ENCODE measurements at places on chromosomes 2 and 18.

- no peak for DNase-seq
Measured at GRCh38 chr2:147703171-147703570, 141.7 kb upstream of the ACVR2A start.

GRCh38 chr2:168348076-168348475 is 100.7 kb upstream of the STK39 start:
- DNase-seq: no peak

- DNase-seq: no peak
Measured at GRCh38 chr2:154681741-154682140, 16.8 kb upstream of the KCNJ3 start.

- no peak for DNase-seq
Measured at GRCh38 chr2:119229716-119230115, 6.1 kb downstream of the STEAP3 start.

- DNase-seq: no peak
Measured at GRCh38 chr2:72145658-72146329, 1.9 kb downstream of the CYP26B1 start.

DNA sequence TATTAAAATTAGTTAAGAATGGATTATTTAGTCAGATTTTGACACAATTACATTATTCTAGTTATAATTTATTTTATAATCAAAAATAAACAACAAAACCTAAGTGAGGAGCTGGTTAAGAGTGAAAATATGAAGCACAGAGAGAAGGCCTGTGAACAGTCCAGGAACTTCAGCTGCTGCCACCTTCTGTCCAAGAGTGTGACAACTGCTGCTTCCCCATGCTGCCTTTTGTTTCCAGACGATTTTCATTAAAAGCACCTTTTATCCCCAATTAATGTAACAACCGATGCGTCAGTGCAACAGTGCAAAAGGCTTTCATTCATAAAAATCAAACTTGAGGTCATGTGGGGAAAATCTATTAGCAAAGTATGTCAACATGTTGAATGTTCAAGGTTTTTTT is 363.6 kb downstream of the CTNNA2 start:
- no peak for DNase-seq

DNA sequence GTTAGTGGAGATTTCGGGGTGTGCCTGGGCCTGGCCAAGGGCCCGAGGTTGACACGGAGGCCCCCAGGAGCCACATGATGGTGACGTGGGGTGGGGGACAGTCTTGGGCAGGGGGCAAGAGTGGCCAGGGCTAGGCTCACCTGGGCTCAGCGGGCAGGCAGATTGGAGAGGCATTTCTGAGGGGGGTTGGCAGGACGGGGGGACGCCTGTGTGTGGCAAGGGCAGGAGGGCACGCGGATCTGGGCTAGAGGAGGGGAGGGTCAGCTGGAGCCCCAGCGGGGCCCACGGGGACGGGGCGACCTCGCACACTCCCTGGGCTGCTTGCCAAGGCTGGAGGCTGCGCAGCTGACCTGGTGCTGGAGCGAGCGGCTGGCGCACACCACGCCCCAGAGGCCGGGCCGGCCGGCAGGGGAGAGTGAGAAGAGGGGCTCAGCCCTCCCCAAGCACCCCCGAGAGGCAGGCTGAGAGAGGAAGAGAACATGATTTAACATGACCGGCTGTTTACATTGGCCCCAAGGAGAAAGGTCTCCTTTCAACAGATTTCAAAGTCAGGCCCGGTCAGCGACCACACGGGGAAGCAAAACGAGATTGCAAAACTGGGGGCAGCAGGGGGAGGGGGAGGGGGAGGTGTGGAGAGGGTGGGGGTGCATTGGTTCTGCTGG is 38.0 kb upstream of the SNED1 start:
- DNase-seq: no peak

- no peak for DNase-seq
Measured at GRCh38 chr2:59770651-59771050, 782.8 kb downstream of the BCL11A start.

GRCh38 chr2:86543335-86543734 is 19.9 kb downstream of the CHMP3 start:
- DNase-seq: no peak

- DNase-seq: no peak
Measured at GRCh38 chr2:163681745-163682144, 54.1 kb downstream of the FIGN start.

- no peak for DNase-seq
Measured at GRCh38 chr2:69597843-69598610, 45.5 kb downstream of the AAK1 start.

GRCh38 chr18:79724299-79725080 is 44.9 kb downstream of the CTDP1 start:
- DNase-seq: no peak

GRCh38 chr2:112730791-112731190 is 10.0 kb downstream of the NT5DC4 start:
- DNase-seq: no peak

GRCh38 chr2:64692401-64692800 is 38.7 kb upstream of the SERTAD2 start:
- DNase-seq: no peak

DNA sequence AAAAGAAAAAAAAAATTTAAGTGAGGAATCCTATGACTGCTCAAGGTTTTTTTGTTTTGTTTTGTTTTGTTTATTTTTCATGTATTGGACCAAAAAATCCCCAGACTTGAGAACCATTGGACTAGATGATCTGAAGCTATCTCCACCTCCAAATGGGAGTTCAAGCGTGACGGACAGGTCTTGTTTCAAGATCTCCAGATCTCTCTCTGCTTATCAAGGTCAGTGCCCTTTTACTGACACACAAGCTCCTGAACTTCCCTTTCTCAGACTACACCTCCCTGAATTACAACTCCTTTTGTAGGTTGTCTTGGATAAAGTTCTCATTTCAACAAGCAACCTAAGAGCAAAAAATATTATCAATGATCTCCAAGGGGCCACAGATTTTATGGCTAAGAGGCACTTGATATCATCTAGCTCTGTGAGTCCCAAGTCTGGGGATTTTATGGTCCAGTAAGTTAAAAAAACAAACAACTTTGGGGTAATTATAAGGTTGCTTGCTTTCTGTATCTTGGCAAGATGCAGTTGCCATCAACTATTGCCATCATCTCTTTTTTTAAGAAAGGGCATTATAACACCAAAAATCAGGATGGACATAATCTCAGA is 396.0 kb upstream of the ATP5MC3 start:
- DNase-seq: no peak

GRCh38 chr2:119453972-119454593 is 22.4 kb downstream of the TMEM37 start:
- no peak for DNase-seq

DNA sequence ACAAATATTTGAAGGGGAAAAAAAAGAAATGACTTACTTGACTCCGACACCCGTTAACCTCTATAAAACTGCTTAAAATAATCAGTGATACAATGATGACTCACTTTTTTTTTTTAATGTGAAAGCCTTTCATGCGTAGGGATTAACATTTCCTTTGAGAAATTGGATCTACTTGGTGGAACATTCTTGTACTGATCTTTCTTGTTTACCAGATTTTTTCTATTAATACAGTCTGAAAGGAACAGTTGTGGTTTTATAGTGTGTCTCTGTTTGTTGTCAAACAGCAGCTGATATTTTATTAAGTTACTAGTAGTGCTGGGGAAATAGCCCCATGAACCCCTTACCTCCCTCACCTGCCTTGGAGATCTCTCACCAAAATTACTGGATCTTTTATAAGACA is 40.2 kb upstream of the NEB start:
- no peak for DNase-seq

DNA sequence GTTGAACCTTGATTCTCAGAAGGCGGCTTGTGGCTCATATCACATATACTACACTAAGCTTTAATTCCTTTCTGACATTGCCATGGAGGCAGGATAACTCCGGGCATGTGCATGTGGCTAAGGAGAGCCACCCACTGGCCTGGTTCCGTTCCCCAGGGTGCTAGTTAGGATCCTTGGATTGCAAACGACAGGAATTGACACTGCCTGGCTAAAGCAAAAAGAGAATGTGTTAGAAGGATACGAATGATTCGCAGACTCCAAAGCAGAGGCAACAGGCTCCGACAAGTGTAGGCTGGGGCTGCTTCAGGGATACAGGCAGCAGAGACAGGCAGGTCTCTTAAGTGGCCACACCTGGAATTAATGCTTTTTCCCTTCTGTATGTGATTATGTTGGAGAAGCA is 71.4 kb upstream of the LYPD6B start:
- DNase-seq: no peak

DNA sequence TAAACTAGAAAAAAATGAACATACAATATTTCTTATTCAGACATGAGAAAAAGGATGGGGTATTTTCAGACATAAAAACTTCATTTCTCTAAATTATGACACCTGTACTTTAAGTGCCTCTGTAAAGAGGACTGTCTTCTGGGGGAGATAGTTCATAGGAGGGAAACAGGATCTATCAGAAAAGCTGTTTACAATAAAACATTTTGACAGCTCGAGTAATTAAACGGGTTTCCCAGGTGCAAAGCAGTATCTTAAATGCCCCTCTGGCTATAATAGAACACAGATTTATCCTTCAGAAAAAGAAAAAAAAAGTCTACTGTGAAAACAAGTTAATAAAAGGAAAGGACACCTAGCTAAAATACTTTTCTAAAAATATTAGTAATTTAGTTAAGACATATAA is 311.4 kb upstream of the UBE2E3 start:
- DNase-seq: no peak

GRCh38 chr2:47644351-47644750 is 138.6 kb upstream of the MSH6 start:
- DNase-seq: no peak

GRCh38 chr2:150705357-150705756 is 217.9 kb upstream of the RND3 start:
- DNase-seq: no peak

DNA sequence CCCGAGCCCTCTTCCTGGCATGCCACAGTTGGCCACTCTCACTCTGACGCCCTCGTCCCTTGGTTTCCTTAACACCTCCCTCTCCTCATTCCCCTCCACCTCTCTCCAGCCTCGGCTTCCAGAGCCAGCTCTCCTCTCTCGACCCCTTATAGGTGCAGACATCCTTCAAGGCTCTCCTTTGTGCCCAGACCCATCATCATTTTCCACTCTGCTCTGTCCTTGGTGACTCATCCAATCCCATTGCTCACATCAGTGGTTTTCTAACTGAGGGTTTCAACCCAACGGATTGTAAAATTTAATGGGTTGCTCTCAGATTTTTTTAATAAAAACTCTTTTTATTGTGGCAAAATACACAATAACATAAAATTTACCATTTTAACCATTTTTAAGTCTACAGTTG is 6.2 kb downstream of the ST8SIA5 start:
- no peak for DNase-seq

DNA sequence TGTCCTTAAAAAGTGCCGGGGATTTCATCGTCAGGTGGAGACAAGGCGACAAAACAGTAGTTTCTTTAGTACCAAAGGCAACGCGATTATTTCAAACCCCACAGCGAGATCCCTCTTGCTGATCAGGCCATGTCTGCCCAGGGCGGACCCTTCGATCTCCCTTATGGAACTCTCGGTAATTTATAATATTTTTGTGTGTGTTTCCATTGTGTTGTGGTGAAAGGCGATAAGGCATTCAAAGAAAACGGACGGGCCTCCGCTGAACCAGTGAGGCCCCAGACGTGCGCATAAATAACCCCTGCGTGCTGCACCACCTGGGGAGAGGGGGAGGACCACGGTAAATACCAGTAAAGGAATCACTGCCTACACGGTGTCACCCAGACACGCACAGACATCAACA is 1.4 kb upstream of the GAD1 start:
- no peak for DNase-seq

- no peak for DNase-seq
Measured at GRCh38 chr2:118925476-118925875, 16.5 kb upstream of the MARCO start.

DNA sequence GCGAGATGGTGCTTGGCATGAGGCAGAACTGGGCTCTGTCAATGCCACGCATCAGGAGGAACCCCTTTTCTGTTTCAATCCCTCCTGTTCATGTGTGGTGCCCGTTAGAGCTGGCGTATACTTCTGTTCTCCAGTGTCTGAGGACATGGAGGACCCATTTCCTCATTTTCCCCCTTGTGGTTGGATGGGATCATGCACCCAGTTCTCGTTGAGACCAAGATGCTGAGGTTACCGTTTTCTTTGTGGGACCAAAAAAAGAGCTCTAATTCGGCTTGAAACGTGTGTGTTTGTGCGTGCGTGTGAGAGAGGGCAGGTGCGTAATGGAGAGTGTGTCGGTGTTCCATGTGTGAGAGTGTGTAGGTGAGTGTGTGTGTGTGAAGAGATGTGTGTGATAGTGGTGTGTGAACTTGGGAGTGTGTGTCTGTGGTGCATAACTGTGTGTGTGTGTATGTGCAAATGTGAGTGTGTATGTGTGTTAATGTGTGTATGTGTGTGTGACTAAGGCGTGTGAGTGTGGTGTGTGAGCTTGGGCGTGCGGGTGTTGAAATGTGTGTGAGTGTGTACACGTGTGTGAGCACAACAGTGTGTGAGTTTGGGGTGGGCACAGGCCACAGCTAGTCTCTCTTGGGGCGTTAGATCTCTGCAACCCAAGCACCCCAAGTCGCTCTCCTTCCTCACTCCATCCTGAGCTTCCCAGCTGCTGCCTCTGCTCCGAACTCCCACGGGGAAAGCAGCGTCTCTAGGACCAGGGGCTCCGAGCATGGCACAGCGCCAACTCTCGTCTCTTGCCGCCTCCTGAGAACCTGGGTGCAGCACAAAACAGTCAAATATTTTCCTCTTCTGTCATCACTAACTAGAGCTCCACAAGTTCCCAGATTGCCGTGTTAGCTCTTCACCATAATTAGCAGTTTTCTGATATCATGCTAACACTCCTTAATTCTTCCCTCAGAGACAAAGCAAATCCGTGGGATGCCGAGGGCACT is 75.8 kb downstream of the LONRF2 start:
- no peak for DNase-seq

All from activated T-helper 1 cell treated with Interleukin-2 at 50 U/mL for 16 hours (primary cell).